ENCODE measurements at places on chromosomes 7 and 10.

DNA sequence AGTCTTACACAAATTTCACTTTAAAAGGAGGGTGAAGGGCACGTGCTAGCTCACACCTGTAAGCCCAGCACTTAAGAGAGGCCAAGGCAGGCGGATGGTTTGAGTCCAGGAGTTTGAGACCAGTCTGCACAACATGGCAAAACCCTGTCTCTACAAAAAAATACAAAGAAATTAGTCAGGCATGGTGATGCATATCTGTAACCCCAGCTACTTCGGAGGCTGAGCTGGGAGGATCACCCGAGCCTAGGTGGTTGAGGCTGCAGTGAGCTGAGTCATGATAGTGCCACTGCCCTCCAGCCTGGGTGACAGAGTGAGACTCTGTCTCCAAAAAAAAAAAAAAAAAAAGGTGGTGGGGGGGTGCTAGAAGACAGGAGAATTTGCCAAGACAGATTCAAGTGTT is 237.3 kb upstream of the KLF14 start:
- DNase-seq: no peak

GRCh38 chr10:125450218-125450617 is 232.7 kb downstream of the TEX36 start:
- DNase-seq: no peak

GRCh38 chr7:106590209-106590816 is 70.6 kb downstream of the CCDC71L start:
- no peak for DNase-seq

- DNase-seq: no peak
These were observed 82.6 kb downstream of the PTPRE start for GRCh38 chr10:127989481-127990012.

- no peak for DNase-seq
These were observed 51.3 kb upstream of the MAGI2 start for GRCh38 chr7:79504607-79505389.

DNA sequence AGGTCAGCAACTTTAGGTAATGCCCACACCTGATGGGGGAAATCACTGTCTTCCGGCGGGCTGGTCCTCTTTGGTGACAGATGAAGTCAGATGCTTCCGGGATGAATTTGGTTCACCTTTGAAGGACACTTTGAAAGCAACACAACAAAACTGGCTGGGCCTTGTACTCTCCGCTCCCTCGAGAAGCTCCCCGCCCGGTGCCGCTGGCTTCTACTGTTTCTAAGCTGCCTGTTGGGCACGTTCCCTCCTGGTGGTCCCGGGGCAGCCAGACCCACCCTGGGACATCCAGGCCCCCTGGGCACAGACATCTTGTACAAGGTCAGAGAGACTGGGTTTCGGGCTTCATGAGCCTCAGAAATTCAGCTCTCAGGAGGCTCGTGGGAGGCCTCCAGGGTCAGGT is 452.3 kb downstream of the DNAJB6 start:
- no peak for DNase-seq

- no peak for DNase-seq
These were observed 102.4 kb downstream of the SVIL start for GRCh38 chr10:29532256-29532878.

- DNase-seq: no peak
These were observed 7.3 kb upstream of the ABLIM1 start for GRCh38 chr10:114665406-114665805.
